ENCODE measurements at places on chromosomes 7 and 10. TPM values are rescaled to one million over a fixed set of nuclear protein-coding genes. Genes with fewer than 3 reads are reported as not detected.
A peak's percentile ranks its signal among the peaks of the same experiment; 100 is the strongest.

DNA sequence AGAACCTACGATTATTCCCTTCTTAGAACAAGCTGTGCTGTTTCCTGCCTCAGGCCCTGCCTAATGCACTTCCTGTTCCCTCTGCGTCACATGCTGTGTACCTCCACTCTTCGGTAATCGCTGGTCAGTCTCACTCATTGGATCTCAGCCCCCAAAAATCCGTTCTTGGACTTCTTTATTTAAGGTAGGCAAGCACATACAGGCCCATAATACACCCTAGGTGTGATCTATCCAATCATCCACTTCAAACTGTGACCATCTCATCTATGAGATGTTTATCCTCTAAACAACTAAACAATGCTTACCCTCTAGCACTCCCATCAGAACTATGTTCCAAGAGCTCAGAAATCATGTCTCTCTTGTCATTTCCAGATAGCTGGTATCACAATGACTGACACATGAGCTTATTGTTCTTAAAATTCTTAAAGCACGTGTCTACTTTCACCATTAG is 83.9 kb downstream of the CADPS2 start:
- no peak for DNase-seq
- H3K36me3 ChIP-seq: no peaks in the 10 kb centered on the region
- H3K4me3 ChIP-seq: no peak overlapping the region

C10orf53 gene
- not detected for total RNA-seq

DNA sequence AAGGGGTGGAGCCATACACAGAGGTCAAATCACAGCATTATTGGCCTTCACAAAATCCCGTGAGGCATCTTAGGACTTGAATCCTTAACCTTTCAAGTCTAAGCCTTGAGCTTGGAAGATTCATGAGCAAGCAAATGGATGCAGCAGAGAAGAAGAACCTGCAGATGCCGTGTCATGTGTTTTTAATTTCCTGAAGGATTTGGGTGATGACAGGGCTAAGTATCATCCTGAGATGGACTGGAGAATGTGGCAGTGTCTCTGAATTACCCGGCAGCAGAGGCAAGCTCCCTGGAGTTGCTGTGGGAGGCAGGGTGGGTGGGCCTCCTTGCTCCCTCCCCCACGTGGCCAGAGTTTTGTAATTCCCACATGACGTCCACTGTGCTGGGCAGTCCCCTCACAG is 50.8 kb downstream of the GCC1 start:
- no peak overlapping the region for H3K4me3 ChIP-seq
- no peak overlapping the region for H3K27ac ChIP-seq
- H3K4me1 ChIP-seq: 0 out of 2 replicates have a peak, but pooled peaks cover 3% of the 10 kb centered on the region
- no peaks in the 10 kb centered on the region for H3K36me3 ChIP-seq
- DNase-seq: no peak
- H3K27me3 ChIP-seq: peaks cover 5% of the 10 kb centered on the region

CALHM1 gene
- 0.13 TPM for total RNA-seq

- no peak overlapping the region for H3K4me3 ChIP-seq
- no peaks in the 10 kb centered on the region for H3K4me1 ChIP-seq
- no peak for DNase-seq
- no peaks in the 10 kb centered on the region for H3K36me3 ChIP-seq
These were observed 58.8 kb downstream of the FIGNL1 start for GRCh38 chr7:50391386-50391785.

- H3K27ac ChIP-seq: no peak overlapping the region
- H3K27me3 ChIP-seq: no peaks in the 10 kb centered on the region
- no peaks in the 10 kb centered on the region for H3K36me3 ChIP-seq
- no peak overlapping the region for H3K4me3 ChIP-seq
These were observed 664.0 kb downstream of the SDK1 start for GRCh38 chr7:3964980-3965606.

CHN2 gene
- total RNA-seq: 3.5 TPM

GTF2IRD1 gene
- 49.3 TPM for total RNA-seq

DNA sequence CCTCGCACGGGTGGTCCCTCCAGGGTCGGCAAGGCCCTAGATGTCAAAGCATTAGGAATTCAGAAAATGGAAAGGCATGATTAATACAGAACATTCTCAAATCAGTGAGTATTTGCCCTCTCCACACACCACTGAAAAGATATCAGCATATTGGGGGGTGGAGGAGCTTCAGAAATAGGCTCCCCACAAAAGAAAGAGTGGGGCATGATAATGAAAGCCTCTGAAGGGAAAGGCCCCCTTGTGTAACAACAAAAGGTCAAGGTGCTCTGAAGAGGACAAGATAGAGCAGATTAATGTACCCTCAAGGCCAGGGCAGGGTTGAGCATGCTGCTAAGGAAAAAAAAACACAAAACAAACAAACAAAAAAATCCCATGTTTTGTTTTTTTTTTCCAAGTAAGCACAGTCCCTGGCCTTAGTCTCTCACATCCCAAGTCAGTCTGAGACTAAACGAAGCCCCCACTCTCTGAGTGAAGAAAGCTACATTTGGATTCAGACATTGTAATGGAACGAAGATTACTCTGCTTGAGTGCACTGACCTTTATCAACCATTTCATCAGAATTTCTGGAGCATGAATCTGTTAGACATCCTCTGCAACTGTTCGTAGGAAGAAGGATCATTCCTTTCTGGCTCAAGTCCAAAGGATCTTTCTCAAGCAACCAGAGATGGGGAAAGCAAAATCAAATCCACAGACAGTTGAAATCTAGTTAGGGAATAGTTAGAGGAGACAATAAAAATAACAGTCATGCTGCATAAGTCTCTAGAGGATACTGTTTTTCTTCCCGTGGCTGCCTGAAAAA is 27.4 kb upstream of the DGKI start:
- H3K4me3 ChIP-seq: no peak overlapping the region
- H3K27ac ChIP-seq: no peak overlapping the region
- no peaks in the 10 kb centered on the region for H3K27me3 ChIP-seq
- H3K36me3 ChIP-seq: peaks cover 7% of the 10 kb centered on the region

ZNF488 gene
- total RNA-seq: 2.7 TPM

- H3K36me3 ChIP-seq: no peaks in the 10 kb centered on the region
- no peak overlapping the region for H3K27ac ChIP-seq
- H3K4me3 ChIP-seq: no peak overlapping the region
These were observed 324.9 kb downstream of the PARD3 start for GRCh38 chr10:34489973-34490745.

SAP25 gene
- total RNA-seq: 0.30 TPM

GRCh38 chr7:26673271-26673670 is 191.1 kb downstream of the SKAP2 start:
- peaks cover 5% of the 10 kb centered on the region for H3K4me1 ChIP-seq
- no peaks in the 10 kb centered on the region for H3K36me3 ChIP-seq
- no peak for DNase-seq
- H3K27me3 ChIP-seq: no peaks in the 10 kb centered on the region
- H3K4me3 ChIP-seq: no peak overlapping the region

DNA sequence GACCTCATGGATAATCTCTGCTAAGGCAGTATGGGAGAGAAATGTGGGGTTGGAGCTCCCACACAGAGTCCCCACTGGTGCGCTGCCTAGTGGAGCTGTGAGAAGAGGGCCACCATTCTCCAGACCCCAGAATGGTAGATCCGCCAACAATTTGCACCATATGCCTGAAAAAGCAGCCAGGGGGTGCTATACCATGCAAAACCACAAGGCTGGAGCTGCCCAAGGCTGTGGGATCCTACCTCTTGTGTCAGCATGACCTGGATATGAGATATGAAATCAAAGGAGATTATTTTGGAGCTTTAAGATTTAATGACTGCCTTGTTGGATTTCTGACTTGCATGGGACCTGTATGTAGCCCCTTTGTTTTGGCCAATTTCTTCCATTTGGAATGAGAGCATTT is 27.0 kb upstream of the SAMD9L start:
- H3K4me3 ChIP-seq: no peak overlapping the region
- H3K4me1 ChIP-seq: no peaks in the 10 kb centered on the region

DNA sequence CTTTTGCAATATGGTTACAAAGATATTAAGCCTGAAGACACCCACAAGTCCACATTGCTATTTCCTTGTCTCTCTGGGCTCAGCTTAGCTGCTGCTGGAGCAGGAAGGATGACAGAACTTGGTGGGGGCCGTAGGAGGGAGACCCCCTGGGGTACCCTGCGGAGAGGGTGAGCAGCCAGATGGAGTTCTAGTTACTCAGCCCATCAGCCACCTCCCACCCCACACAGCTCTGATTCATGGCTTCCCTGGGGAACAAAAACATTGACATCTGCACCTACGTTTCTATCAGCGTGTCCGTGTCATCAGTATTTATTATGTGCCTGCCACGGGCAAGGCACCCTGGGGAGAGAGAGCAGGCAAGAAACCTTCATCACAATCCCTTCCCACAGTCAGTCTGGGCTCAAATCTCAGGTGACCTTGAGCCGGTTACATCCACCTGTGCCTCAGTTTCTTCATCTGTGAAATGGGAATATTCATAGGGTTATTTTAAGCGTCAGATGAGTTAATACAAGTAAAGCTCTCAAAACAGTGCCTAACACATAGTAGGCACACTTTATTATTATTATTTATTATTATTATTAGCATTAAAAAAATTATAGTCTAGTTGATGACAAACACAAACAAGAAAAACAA is 131.5 kb downstream of the C10orf105 start:
- no peaks in the 10 kb centered on the region for H3K27me3 ChIP-seq
- H3K4me3 ChIP-seq: no peak overlapping the region
- DNase-seq: no peak
- peaks cover 22% of the 10 kb centered on the region for H3K4me1 ChIP-seq

- H3K4me1 ChIP-seq: no peaks in the 10 kb centered on the region
- no peak overlapping the region for H3K4me3 ChIP-seq
- no peaks in the 10 kb centered on the region for H3K27me3 ChIP-seq
- DNase-seq: no peak
These were observed 2.1 kb downstream of the RET start for GRCh38 chr10:43078986-43079273.

GRCh38 chr10:78931321-78932053 is 137.3 kb upstream of the ZMIZ1 start:
- no peak overlapping the region for H3K27ac ChIP-seq
- no peak overlapping the region for H3K4me3 ChIP-seq
- peaks cover 3% of the 10 kb centered on the region for H3K27me3 ChIP-seq
- peaks cover 8% of the 10 kb centered on the region for H3K4me1 ChIP-seq
- no peaks in the 10 kb centered on the region for H3K36me3 ChIP-seq
- peak; percentile 41 for DNase-seq

DNA sequence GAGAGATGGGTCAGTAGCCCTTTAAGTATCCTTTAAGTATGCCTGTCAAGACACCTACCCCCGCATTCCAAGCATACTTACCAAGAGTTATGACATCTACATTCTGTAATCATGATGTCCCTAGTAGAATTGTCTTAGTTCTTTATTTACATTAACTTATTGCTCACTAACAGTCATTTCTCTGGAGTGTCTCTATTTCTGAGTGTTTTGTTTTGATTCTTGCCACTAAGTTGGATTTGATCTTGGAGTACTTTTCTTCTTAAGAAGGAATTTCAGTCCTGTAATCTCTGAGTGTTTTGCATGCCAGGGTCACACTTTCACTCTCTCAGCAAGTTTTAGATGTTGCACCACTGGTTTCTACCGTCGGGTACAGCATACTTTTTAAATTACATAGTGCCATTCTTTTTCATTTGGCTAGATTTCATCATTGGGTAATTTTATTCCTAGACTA is 1053.9 kb downstream of the KCNMA1 start:
- no peaks in the 10 kb centered on the region for H3K36me3 ChIP-seq
- no peaks in the 10 kb centered on the region for H3K4me1 ChIP-seq
- H3K4me3 ChIP-seq: no peak overlapping the region

GRCh38 chr10:125034675-125035074 is 92.8 kb downstream of the ZRANB1 start:
- H3K36me3 ChIP-seq: peaks cover 2% of the 10 kb centered on the region
- no peak for DNase-seq
- no peak overlapping the region for H3K4me3 ChIP-seq
- peaks cover 22% of the 10 kb centered on the region for H3K4me1 ChIP-seq

GRCh38 chr10:71921324-71922027 is 42.7 kb upstream of the CHST3 start:
- H3K27me3 ChIP-seq: no peaks in the 10 kb centered on the region
- H3K4me1 ChIP-seq: no peaks in the 10 kb centered on the region
- no peaks in the 10 kb centered on the region for H3K36me3 ChIP-seq
- peak; percentile 16 for DNase-seq

DNA sequence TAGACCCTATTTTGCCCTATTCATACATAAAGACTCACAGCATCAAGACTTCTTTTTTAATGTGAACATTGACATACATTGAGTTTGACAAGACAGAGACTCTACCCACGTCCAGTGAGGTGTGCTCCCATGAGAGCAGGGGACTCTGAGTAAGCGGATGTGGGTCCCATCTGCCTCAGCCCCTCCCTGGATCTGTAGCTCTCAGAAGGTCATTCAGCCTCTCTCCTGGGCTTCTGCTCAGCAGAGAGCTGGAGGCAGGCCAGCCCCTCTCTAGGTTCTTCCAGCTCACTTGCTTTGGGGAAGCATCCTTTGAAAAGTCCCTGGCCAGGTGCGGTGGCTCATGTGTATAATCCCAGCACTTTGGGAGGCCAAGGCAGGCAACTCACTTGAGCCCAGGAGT is 146.9 kb upstream of the ZMIZ1 start:
- H3K27ac ChIP-seq: no peak overlapping the region
- no peaks in the 10 kb centered on the region for H3K36me3 ChIP-seq
- DNase-seq: no peak
- H3K4me3 ChIP-seq: no peak overlapping the region
- no peaks in the 10 kb centered on the region for H3K27me3 ChIP-seq
- H3K4me1 ChIP-seq: no peaks in the 10 kb centered on the region

DNA sequence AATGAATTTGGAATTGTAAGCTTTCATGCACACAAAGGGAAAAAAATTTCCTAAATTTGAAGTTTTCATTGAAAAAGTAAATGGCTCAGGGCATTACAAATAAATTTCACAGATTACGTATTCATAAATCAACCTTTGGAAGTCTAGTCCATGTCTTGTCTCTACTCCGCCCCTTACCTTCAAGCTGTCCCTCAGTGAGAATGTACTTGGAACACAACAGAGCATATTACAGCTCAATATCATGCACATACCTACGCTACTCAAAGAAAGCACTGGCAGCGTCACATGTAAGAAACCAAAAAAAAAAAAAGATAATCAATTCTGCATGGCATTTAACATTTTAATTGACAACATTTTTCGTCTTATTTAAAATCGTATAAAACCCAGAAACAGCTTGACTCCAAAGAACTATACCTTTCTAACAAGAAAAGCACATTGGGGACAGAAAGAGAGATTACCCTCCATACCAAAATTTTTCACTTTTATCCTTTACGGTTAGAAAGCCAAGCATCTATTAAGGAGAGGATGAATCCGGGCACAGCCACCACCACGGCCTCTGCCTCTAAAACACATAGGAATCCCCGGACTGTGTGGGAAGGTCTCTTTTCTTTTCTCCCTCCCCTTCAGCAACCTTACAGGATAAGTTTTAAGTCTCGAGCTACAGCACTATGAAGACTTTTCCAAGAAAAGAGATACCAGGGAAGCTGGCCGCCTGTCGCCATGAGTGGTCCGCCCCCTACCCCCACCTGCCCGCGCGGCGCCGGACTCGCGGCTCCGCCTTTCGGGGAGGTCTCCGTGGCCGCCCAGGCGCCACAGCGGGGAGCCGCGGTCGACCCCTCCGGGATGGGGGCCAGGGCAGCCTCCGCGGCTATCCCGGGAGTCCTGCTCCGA is 1.1 kb downstream of the JMJD1C start:
- H3K27ac ChIP-seq: peak overlapping the region; percentile 81
- no peaks in the 10 kb centered on the region for H3K36me3 ChIP-seq
- H3K27me3 ChIP-seq: no peaks in the 10 kb centered on the region
- peak overlapping the region; percentile 80 for H3K4me3 ChIP-seq
- H3K4me1 ChIP-seq: 0 out of 2 replicates have a peak, but pooled peaks cover 2% of the 10 kb centered on the region
- DNase-seq: no peak

TAS2R41 gene
- not detected for total RNA-seq

Data from SJCRH30 (cell line).